Tracheal epithelial cell (primary cell): ENCODE measurements at places on chromosomes 4 and X. TPM values are rescaled to one million over a fixed set of nuclear protein-coding genes. Genes with fewer than 3 reads are reported as not detected.

MAOA gene
- 59.8 and 243 TPM in 2 replicates for total RNA-seq

GPRASP1 gene
- 0.21 and 0.48 TPM in 2 replicates for total RNA-seq

VCX gene
- not detected in 2 replicates for total RNA-seq

PAGE4 gene
- total RNA-seq, result not detected in 2 replicates

TLR3 gene
- total RNA-seq, result 0.43 and 1.7 TPM in 2 replicates

HTR2C gene
- total RNA-seq, result under 0.01 TPM in 1 of 2 replicates, not detected in the other

FAM241A gene
- total RNA-seq, result 1.7 and 1.9 TPM in 2 replicates

NEK1 gene
- total RNA-seq, result 5.1 and 11.9 TPM in 2 replicates

MAGEB1 gene
- total RNA-seq, result not detected in 2 replicates

ARL13A gene
- total RNA-seq, result not detected in 2 replicates

MAGEA10 gene
- not detected in 2 replicates for total RNA-seq

NEUROG2 gene
- not detected in 2 replicates for total RNA-seq

ADAM29 gene
- not detected in 2 replicates for total RNA-seq
